ENCODE measurements at places on chromosomes 7 and 10. TPM values are rescaled to one million over a fixed set of nuclear protein-coding genes. Genes with fewer than 3 reads are reported as not detected.

Gene MLXIPL
- 0.13 TPM for total RNA-seq

Gene TAS2R5
- 1.1 TPM for total RNA-seq

Gene LRRC4
- total RNA-seq: 2.0 TPM

Gene BLOC1S2
- total RNA-seq: 26.0 TPM

Gene GPAM
- total RNA-seq: 14.9 TPM

Gene PLEKHS1
- 0.04 TPM for total RNA-seq

Gene TMEM229A
- total RNA-seq: not detected

Gene ADRA2A
- total RNA-seq: 2.3 TPM

Gene ERVW-1
- total RNA-seq: 0.40 TPM

Gene ATP5MK
- total RNA-seq: 543 TPM

Gene DPYSL4
- total RNA-seq: 1.3 TPM

DNA sequence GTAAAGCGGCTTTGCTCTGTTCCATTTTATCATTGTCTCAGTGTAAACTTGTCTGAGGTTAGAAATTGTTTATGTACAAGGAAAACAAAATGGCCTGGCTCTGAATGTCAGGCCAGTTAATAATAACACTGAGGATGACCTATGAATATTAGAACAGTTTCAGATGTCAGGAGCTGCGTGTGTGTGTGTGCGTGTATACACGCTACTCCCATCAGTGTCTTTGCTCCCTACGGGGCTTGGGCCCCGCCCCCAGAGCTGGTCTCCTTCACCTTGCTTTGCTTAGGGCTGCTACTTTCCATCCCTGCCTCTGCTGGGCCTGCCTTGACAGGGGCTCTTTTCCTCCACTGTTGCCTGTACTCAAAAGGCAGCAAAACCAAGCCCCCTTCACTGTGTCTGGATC, 142.3 kb upstream of the BET1 start:
- DNase-seq: no peak

DNA sequence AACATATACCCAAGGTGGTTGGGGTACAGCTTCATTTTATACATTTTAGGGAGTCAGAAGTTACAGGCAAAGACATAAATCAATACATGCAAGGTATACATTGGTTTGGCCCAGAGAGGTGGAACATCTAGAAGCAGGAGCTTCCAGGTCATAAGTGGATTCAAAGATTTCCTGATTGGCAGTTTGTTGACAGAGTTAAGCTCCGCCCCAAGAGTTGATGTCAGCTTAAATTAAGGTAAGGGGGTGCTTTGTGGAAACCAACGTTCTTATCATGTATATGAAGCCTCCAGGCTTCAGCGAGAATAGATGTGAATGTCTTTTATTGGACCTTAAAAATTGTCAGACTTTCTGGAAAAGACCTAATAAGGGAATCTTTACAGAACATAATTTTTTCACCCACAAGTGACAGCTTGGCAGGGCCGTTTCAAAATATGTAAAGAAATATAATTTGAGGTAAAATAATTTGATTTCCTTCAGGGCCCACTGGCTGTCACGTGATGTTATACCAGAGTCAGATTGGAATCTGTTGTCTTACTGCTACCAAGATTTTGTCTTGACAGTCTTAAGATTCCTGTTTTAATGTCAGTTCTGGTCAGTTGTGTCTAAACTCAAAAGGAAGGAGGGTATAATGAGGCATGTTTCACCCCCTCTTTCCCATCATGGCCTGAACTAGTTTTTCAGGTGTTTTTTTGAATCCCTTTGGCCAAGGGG, 6.3 kb upstream of the PANK1 start:
- no peak for DNase-seq

DNA sequence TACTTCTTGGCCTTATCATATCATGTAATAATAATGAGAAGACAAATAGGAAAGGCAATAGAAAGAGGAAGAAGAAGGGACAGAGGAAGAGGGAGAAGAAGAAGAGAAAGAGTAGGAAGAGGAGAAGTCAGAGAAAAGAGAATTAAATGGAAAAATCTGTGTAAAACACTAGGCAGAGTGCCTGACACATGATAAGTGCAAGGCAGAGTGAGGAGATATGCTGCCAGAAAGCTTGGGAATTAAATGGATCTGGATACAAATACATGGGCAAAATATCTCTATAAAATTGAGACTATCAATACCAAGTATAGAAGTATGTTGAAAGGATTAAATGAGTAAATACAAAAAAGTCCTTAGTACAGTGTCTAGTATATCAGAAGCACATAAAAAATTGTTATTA, 124.8 kb downstream of the CACNA2D1 start:
- no peak for DNase-seq

DNA sequence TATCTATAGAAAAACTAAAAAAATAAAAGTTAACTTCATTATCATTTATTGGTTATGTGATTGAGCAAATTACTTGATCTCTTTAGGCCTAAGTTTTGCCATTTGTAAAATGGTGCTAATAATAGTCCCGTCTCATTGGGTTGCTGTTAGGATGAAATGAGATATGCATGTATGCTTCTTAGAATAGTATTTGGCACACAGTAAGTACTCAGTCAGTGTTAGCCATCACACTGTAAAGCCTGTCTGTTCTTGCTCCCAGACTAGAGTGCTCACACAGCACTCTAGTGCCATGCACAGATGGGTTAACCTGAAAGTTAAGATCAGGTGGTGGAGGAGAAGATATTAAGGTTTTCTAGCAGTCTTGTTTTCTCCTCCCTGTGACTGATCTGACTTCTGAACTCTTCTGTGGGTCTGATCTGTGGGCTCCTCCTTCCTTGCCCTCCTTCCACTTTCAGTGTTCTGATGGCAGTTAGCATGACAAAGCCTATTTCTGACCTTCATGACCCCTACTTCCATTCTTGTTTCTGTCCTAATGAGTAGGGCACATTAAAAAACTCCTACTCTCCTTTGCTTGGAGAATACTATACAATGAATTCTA, 167.5 kb downstream of the RNLS start:
- no peak for DNase-seq

- DNase-seq: peak; percentile 54
Observed at GRCh38 chr7:80883154-80884025, 35.5 kb downstream of the SEMA3C start.

- peak; percentile 19 for DNase-seq
Observed at GRCh38 chr7:78226059-78226719, 427.6 kb downstream of the PHTF2 start.

DNA sequence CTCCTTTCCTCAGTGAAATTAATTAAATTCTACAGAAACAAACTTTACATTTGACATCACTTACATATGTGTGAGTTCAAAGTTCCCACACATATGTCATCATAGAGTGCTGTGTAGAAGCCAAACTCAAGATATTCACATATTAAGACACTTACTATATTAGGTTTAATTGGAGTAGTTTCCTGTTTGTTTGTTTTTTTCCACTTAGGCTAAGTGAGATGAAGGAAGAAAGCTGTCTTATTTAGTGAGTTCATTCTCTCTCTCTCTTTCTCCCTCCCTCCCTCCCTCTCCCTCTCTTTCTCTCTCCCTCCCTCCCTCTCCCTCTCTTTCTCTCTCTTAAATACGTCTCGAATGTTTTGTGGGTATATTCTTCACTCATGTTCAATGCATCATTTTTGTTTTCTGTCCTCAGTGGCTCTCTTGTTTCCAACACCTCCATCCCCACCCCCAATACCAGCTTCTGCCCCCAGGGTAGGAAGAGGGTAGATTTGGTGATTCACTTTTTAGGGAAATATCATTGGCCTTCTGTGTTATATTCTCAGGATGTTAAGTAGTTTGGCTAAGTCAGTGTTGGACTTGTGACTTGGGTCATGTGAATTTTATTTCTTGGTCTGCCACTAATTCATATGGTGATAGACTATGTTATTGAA, 262.0 kb downstream of the FRMD4A start:
- no peak for DNase-seq

- peak; percentile 70 for DNase-seq
Observed at GRCh38 chr7:41887416-41887815, 184.5 kb upstream of the INHBA start.

DNA sequence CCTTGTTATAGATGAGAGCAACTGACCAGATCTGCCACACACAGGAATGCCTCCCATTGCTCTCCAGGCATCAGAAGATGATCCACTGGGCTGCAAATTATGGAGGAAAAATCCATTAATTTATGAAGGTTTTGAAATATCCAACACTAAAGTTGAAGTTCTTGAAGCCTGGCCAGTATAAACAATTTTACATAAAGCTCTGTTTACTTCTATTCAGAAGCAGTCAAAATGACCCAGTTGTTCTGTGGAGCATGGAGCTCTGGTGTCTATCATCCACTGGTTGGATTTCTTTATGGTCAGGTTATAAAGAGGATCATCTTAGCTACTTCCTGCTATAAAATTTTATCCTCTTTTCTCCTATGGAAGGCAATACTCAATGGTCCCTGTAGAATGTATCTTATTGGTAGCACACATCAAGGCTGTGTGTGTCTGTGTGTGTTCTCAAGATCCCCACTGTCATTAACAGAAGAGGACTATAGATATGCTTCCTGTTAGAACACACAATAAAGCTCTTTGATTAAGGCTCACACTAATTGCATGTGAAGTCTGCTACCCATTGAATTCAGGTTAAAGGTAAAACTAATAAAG, 747.4 kb downstream of the SUGCT start:
- no peak for DNase-seq

GRCh38 chr10:129704786-129705525, 237.9 kb downstream of the MGMT start:
- DNase-seq: no peak

- DNase-seq: no peak
Observed at GRCh38 chr7:91520645-91521044, 256.4 kb downstream of the FZD1 start.

DNA sequence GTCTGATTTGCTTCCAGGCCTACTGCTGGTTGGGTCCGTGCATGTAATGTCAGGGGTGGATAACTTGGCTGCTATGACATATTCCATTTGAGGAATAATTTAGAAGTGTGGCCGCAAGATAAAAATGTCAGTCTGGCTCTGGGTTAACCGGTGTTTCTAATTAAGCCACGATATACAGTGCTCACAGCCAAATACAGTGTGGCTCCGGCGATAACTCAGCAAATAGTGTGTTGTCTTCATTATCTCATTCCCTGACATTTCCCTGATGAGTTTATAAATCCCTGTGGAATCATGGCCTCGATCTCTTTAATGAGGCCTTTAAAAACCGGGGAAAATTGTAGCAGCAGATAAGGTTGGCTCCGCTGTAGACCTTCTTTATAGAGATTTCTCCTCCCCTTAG, 1125.0 kb downstream of the TYW1 start:
- no peak for DNase-seq

DNA sequence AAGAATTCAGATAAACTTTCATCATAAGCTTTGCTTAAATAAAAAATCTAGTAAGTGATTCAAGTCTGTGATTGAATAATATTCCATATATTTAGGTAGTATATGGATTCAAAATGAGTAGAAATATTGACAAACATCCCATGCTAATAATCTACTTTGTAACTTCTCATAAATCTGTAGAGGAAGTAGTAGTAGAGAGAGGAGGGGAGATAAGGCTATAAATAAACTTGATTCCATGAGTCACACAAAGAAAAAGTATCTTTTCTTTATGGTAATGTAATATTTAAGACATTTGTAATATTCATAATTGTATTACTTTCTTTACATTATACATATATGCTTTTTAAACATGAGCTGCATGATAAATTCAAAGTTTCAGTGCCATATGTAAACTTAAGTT, 25.6 kb upstream of the CD36 start:
- no peak for DNase-seq

DNA sequence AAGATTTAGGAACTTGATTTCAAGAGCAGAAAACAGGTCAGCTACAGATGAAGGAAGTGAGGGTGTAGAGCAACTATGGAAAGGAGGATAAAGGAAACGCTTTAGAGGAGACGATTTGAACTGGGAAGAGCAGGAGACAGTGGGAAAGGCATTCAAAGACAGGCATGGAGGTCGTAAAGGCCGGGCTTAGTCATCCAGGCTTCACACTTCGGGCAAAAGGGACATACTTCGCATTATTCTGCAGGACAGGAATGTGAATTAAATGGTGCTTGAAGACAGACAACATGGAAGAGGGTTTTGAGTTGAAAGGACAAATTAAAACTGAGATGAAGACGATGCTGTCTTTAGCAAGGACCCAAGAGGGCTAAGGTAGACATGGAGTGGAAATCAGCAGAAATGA, 8.1 kb downstream of the FAM171A1 start:
- no peak for DNase-seq

DNA sequence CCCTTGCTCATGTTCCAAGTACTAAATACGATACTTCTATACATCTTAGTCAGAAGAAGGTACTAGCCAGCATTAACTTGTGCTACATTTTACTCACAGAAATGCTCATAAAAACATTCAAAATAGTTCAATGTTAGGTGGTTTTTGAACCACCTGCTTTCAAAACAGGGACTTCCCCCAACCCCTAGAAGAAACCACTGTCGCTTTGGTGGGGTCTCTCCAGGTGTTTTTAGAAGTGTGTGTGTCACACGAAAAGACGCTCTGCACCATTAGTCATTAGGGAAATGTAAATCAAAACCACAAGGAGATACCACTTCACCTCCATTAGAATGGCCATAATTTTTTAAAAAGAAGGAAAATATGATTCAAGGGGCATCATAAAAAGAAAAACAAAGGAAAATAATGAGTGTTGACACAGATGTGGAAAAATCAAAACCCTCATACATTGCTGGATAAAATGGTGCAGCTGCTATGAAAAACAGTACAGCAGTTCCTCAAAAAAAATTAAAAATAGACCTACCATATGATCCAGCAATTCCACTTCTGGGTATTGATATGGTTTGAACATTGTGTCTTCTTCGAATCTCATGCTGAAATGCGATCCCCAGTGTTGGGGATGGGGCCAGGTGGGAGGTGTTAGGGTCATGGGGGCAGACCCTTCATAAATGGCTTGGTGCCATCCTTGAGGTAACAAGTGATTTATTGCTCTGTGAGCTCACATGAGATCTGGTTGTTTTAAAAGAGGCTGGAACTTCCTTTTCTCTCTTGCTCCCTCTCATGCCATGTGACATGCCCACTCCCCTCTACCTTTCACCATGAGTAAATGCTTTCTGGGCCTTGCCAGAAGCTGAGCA, 74.2 kb downstream of the MALSU1 start:
- DNase-seq: peak; percentile 30

- DNase-seq: no peak
Observed at GRCh38 chr10:35262436-35262835, 73.9 kb upstream of the CCNY start.

DNA sequence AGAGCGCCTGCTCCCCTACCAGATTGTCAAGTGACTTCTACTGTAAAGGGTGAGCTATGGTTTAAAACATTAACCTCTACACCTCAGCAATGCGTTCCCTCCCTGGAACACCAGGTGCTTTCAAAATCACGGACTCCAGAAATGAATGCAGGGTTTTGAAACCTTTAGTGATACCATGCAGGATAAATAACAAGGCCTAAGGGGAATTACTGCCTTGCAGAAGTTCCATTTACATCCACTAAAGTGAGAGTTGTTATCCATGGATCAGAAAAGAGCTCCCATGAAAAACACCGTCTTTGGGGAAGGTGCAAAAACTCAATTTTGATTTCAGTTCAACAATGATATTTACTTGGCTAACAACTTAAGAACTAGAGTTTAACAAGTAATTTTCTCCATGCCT, 4.0 kb downstream of the FZD8 start:
- peak; percentile 22 for DNase-seq

GRCh38 chr10:127354255-127354654, 157.9 kb upstream of the INSYN2A start:
- DNase-seq: no peak

GRCh38 chr7:105662998-105663397, 81.7 kb upstream of the EFCAB10 start:
- no peak for DNase-seq

- DNase-seq: peak; percentile 94
Observed at GRCh38 chr7:90211391-90212148, at the start of gene STEAP2. STEAP2 (plus strand) TSS chr7:90211740; CDS start chr7:90225083, 13,343 bp downstream.

- DNase-seq: no peak
Observed at GRCh38 chr10:36676756-36677430, 448.5 kb upstream of the ANKRD30A start.

- no peak for DNase-seq
Observed at GRCh38 chr7:8035192-8035591, 66.6 kb downstream of the GLCCI1 start.

Measured in muscle of leg (tissue), 16 donors.